ENCODE measurements at places on chromosomes 7 and 10. TPM values are rescaled to one million over a fixed set of nuclear protein-coding genes. Genes with fewer than 3 reads are reported as not detected.

GRCh38 chr7:24922099-24922773 lies 57.7 kb downstream of the OSBPL3 start:
- peaks cover 24% of the 10 kb centered on the region for H3K4me1 ChIP-seq
- H3K27me3 ChIP-seq = no peaks in the 10 kb centered on the region
- DNase-seq = no peak
- no peak overlapping the region for H3K27ac ChIP-seq
- no peaks in the 10 kb centered on the region for H3K36me3 ChIP-seq
- H3K4me3 ChIP-seq = no peak overlapping the region

- H3K27ac ChIP-seq = no peak overlapping the region
- H3K36me3 ChIP-seq = no peaks in the 10 kb centered on the region
- no peak for DNase-seq
- no peak overlapping the region for H3K4me3 ChIP-seq
These were observed 10.6 kb downstream of the DNAJB9 start for GRCh38 chr7:108580298-108580697.

DNA sequence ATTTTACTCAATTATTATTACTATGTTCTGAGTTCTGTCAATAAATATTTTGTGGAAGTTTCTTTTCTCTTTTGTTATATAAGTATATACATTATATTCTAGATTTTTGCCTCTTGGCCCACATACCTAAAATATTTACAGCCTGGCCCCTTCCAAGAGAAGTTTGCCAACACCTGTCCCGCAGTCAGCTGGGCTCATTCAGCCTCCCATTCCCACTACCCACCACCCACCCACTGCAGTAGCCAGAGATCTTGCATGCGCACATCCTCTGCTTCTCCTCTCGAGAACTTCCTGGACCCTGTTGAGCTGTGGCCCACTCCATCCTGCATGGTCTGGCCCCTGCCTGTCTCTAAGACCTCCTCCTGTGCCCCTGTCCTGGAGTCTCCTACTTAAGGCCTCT lies 33.6 kb downstream of the WIPF3 start:
- H3K36me3 ChIP-seq = no peaks in the 10 kb centered on the region
- peaks cover 21% of the 10 kb centered on the region for H3K27me3 ChIP-seq
- H3K4me3 ChIP-seq = no peak overlapping the region
- DNase-seq = no peak

DNA sequence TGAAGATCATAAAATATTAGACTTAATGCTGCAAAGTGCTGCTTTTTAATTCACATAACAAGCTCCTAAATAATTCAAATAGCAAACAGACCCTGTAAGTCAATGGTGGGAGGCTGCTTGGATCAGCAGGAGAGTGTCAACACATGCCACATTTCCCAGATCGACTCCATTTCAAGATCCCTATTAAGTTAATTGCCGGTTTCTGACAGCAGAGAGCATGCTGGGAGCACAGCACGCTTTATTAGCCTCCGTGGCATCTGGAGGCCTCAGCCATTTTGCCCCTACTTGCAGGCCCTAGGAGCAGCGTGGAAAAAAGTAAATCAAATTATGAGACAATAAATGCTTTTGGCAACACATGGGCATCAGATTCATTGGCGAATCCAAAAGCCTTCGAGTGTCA lies 201.0 kb downstream of the EMX2 start:
- peaks cover 3% of the 10 kb centered on the region for H3K27me3 ChIP-seq
- no peak overlapping the region for H3K4me3 ChIP-seq
- DNase-seq = no peak
- no peak overlapping the region for H3K27ac ChIP-seq

DNA sequence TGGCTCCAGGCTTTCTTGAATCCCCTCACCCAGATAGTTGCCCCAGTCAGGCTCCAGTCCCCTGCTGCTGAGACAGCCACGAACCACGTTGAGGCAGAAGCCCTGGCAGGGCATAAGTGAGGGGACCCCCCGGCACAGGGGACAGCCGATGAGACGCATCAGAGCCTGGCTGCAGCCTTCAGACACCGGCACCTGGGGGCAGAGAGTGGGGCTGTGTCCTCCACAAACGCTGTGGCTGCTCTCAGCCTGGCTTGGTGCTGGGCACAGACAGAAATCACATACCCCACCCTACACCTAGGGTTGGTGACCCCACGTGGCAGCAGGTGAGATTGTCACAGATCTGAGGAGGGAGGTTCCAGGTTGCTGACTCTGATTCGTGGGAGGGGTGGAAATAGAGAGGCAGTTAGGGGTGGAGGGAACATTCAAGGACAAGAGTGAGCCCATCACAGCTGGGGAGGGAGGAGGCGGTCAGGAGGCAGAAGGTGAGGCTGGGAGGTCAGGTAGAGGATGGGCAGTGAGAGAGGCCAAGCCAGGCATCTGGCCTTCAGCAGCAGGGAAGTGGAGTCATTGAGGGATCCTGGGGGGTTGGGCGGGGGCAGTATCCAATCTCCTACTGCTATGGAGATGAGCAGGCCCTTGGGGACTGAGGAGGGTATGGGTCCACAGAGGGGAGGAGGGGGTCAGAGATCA lies 3.2 kb downstream of the GPC2 start:
- H3K36me3 ChIP-seq = no peaks in the 10 kb centered on the region
- DNase-seq = no peak
- H3K27ac ChIP-seq = no peak overlapping the region

The FAM237B gene
- not detected for total RNA-seq
